T-helper 9 cell (primary cell): ENCODE measurements at places on chromosomes 1 and 21.

- no peak for DNase-seq
Measured at GRCh38 chr1:92619466-92620189, 132.9 kb upstream of the GFI1 start.

DNA sequence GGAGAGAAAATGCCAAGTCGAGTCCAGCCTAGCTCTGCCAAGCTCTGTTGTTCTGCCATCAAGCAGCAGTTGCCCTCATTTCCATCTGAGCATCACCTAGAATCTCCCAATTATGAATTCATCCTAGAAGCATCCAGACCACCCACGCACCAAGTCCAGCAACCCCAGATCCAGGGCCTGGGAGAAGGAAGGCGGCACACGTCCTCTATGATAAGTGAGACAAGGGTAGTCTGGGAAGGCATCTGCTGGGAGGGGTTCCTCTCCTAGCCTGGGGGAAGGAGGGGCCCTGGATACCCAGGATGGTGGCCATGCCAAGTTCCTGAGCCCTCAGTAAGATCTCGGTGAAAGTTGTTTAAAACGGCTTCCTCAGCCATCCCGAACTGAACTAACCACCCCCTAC, 70.7 kb downstream of the VWA5B1 start:
- no peak for DNase-seq

DNA sequence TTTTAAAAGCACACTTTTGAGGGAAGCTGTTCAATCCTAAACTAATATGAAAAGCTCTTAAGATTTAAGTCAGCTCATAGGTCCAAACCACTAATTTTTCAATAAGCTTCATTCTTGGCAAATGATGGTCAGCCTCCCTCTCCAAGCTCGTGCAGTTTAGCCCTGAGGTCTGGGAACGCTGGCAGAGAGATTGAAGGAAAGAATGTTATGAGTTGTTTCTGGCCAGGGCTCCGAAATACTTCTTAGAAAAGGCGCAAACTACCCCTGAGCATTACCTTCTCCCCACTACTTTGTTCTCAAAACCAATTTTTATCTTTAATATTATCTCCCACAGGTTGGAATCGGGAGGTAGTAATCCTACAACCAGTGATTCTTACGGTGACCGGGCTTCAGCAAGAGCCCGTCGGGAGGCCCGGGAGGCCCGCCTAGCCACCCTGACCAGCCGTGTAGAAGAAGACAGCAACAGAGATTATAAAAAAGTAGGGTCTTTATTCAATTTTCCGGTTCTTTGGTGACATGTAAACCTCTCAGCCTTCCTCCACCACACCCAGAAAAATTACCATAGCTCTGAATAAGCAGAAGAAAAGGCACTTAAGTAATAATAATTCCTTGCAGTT, 147.7 kb downstream of the SYT2 start:
- DNase-seq: no peak

- no peak for DNase-seq
Measured at GRCh38 chr1:35633547-35633946, 7.8 kb downstream of the PSMB2 start.

GRCh38 chr1:170580636-170581440, 48.9 kb downstream of the GORAB start:
- DNase-seq: no peak

DNA sequence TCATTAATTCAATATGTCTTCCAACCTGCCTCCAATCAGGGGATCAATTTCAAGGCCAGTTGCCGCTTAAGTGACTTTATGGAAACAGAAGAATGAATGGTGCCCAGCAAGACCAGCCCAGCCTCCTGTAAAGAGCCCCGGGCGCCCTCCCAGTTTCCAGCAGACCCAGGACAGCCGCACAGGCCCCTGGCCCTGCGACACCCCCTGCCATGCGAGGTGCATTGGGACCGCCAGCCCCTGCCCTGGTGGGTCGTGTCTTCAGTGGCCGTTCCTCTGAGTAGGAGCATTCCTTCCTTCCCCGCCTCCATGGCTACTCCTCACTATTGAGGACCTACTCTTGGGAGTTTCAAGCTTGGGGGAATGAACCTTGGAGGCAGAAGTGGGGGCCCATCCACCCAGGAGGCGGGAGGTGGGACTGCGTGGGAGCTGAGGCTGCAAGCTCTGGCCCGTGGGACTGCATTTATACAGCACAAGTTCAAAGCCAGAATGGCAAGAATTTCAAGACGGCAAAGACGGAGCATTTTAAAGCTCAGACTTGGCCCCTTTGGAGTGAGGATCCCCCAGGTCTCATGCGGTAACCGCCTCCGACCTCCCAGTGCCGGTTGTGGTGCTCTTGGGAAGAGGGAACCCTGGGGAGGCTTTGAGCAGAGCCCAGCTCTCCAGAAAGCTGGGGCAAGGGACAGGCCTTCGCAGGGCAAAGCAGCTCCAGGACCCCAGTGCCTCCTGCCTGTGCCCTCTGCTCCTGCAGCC, 73.1 kb upstream of the ACTRT2 start:
- DNase-seq: no peak

DNA sequence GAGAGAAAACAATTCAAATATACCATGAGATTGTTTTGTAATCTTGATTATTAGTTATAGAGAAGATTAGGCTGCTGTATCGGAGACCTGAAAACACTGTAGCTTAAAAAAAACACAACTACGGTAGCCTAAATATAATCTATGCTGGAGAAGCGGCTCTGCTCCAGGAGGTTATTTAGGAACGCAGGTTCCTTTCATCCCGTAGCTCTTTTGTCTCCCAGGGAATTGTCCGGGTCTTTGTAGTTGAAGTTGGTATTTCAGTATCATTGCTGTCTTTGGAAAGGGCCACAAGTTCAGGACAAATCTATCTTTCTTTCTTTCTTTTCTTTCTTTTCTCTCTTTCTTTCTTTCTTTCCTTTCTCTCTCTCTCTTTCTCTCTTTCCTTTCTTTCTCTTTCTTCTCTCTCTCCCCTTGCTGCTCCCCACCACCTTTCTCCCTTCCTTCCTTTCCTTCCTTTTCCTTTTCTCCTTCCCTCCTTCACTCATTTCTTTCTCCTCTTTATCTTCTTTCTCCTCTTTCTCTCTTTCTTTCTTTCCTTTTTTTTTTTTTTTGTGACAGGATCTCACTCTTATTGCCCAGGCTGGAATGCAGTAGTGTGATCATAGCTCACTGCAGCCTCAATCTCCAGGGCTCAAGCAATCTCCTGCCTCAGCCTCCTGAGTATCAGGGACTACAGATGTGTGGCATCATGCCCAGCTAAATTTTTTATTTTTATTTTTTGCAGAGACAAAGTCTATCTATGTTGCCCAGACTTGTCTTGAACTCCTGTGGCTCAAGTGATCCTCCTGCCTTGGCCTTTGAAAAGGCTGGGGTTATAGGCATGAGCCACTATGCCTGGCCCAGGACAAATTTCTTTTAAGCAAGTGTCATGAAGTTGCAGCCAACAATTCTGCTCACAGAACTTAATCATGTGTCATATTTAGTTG, 10.9 kb upstream of the NFIA start:
- no peak for DNase-seq

DNA sequence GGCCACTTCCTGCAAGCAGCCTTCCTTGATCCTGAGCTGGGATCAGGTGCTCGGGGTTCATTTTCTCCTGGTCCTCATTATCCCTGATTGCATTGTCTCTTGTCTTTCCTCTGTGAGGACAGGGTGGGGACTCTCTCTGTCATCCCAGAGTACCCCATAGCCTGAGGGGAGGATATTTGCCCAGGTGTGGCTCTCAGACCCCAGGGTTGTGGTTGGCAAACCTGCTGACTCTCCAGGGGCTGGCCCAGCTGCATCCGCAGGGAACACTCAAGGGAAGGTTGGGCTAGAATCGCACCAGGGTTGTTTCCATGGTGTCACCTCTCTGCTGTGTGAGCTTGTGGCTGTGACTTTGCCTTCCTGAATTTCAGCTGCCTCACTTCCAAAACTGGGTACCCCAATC, 276.8 kb upstream of the C1orf174 start:
- no peak for DNase-seq

- no peak for DNase-seq
Measured at GRCh38 chr1:178772952-178773351, 47.9 kb downstream of the RALGPS2 start.

DNA sequence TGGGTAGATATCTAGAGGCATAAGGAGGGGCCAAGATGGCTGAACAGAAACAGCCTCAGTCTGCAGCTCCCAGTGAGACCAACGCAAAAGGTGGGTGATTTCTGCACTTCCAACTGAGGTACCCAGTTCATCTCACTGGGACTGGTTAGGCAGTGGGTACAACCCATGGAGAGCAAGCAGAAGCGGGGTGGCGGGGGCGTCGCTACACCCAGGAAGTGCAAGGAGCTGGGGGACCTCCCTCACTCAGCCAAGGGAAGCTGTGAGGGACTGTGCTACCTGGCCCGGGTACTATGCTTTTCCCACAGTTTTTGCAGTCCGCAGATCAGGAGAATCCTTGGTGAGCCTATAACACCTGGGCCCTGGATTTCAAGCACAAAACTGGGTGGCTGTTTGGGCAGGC, 26.0 kb downstream of the KIFAP3 start:
- DNase-seq: no peak

DNA sequence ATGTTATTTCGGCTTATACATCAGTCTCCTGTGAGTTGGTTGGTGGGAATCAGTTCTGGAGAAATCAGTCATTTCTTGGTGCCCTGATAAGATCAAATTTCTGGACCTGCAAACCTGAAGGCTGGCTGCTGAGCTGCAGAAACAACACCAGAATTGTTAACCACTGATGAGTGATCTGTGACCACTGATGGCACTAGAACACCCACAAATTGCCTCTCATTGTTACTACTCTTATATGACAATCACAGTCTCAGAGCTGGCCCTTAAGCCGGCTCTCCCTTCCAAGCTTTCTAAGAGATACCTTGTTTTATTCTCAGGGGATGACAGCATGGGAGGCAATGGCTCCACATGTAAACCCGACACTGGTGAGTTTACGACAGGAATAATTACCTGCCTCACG, 1.9 kb downstream of the C1orf162 start:
- no peak for DNase-seq

DNA sequence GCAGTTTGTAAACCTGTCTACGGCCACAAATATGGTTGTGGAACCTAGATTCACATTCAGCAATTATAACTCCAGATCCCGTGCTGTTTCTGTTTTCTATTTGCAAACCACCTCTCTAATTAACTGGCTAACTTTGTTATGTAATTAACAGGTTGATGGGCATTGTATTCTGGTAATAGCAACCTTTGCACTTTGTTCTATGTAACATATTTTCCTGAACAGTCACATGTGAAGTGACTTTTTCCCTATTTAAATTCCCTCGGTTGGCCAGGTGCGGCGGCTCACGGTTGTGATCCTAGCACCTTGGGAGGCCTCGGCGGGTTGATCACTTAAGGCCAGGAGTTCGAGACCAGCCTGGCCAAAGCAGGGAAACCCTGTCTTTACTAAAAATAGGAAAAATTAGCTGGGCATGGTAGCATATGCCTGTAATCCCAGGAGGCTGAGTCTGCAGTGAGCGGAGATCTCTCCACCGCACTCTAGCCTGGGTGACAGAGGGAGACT, 1.4 kb downstream of the ACADM start:
- DNase-seq: no peak

DNA sequence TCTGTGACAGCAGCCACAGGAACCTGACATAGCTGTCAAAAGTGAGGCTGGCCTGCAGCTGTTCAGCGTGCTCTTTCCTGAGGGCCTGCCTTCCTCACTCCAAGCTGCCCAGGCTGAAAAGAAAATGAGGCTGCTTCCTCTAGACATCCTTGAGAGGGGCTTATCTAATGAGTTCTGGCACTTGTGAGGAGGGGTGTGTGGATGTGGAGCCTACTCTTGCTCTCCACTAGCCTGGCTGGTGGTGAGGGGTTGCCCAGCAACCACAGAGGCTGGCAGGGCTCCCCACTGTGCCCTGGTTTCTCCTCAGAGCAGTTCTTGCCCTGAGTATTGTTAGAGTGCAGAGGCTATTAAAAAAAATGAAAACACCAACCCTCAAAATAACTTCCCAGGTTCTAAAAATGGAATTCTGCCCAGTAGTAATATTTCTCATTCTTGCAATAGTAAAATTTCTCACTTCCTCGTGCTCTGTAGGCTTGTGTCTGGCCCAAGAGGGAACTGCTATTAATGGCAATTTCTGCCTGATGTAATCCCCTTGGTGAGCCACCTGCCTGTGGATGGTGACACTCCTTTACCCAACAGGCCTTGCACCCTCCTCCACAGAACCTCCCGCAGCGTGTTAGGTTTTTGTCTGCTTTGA, 52.6 kb upstream of the EPS8L3 start:
- no peak for DNase-seq

GRCh38 chr1:27149084-27149761, 5.7 kb downstream of the SLC9A1 start:
- DNase-seq: no peak

DNA sequence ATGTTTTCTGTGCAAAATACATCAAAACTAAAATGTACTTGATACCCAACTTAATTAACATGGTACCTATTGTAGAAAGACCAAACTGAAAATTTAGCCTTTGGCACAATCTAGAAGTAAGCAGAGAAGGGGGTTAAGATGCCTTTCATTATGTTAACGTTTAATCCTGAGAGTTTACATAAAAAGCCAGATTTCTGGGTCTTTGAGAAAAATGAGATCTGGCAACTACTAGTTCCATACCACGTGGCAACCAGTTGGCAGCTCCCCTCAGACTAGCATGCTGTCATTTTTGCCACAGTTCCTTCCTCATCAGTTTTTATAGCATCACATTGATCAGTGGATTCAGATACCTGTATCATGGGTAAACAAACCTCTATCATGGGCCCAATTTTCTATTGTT, 1.5 kb downstream of the RO60 start:
- DNase-seq: no peak

DNA sequence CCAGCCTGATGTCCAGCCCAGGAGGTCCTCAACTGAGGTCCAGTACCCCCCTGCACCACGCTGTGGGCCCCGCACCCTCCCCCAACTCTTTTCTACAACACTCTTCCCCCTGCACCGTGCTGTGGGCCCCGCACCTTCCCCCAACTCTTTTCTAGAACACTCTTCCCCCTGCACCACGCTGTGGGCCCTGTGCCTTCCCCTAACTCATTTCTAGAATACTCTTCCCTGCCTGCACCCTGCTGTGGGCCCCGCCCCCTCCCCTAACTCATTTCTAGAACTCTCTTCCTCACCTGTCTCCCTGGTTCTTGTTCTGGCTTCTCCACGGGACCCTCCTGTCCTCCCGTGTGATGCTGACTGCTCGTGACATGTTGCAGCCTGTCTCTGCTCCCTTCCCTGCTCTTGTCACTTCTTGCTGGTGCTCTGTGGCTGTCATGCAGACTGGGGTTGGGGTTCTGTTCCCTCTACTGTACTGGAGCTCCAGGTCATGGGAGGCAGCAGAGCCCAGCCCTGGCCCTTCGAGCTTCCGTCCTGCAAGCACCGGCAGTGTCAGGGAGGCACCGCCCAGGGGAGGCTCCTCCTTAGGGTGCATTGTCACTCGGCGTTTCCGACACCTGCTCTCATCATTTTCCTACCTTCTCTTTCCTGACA, 160.1 kb upstream of the COL6A1 start:
- DNase-seq: no peak

DNA sequence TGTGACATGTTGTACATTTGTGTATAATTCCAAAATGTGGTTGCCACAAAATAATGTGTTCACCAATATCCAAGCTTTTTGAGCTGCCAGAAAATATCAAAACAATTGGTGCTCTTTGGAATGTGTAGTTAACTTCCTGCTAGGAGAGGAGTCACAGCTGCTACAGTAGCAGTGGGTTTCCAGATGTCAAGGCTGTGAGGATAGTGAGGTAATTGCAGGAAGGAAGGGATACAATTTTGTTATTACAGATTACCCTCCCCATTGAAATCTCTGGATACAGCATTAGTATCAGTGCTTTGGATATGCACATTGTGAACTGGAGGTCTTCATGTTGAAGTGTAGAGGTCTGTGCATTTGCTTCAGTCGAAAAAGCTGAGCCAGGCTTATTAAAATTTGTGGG, 253.2 kb downstream of the PTPRC start:
- DNase-seq: no peak

GRCh38 chr1:64004451-64005025, 198.9 kb upstream of the UBE2U start:
- DNase-seq: no peak
